Effector memory CD8-positive, alpha-beta T cell (primary cell): ENCODE measurements at places on chromosomes 16 and 17.

DNA sequence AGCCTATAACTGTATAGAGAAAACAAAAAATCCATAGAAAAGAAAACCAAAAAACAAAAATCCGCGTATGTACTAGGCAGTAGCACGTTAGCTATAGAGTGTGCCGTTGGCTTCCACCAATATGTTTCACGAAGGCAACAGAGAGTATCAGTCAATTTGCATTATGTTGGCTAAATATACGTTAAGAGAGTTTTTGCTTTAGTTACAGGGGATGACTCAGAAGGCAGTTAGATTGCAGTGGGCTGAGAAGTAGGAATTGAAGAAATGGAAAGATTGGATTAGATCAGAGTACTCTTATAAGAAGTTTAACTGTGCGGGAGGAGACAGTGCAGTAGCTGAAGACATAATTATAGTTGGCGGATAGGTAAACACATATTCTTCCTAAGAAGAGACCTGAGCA is 911 bp upstream of the NACA2 start:
- no peak for DNase-seq

- no peak for DNase-seq
Observed at GRCh38 chr17:76262732-76263344, 2.3 kb upstream of the UBALD2 start.

DNA sequence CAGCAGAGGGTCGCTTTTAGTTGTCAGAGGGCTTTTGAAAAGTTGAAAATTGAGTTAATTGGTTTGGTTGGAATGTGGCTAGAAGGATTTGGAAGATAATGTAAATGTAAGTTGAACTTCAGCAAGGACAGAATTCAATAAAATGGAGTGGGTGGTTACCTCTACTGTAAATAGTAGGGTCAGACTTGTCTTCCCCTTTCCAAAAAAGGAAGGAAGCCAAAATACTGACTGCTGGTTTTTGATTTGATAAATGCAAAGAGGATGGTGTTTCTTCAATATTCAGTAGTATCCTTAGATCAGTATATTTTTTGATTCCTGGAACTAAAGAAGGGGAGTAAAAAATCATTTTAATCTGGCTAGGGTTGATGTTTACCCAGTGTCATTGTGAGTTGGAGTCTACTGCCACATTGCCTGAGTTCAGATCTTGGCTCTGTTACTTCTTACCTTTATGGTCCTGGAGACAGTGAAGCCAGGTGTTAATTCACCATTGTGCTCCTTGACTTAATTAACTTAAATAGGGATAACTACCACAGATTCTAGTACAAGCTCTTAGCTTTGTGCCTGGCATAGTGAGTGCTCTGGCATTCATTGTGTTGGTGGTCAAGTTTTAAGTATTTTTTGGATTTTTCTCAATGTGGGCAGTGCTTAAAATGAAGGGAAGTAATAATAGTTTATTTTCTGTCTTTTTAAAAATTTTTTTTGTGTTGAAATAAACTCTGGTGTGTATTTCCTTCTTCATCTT is 4.4 kb downstream of the HAPSTR1 start:
- DNase-seq, result no peak

DNA sequence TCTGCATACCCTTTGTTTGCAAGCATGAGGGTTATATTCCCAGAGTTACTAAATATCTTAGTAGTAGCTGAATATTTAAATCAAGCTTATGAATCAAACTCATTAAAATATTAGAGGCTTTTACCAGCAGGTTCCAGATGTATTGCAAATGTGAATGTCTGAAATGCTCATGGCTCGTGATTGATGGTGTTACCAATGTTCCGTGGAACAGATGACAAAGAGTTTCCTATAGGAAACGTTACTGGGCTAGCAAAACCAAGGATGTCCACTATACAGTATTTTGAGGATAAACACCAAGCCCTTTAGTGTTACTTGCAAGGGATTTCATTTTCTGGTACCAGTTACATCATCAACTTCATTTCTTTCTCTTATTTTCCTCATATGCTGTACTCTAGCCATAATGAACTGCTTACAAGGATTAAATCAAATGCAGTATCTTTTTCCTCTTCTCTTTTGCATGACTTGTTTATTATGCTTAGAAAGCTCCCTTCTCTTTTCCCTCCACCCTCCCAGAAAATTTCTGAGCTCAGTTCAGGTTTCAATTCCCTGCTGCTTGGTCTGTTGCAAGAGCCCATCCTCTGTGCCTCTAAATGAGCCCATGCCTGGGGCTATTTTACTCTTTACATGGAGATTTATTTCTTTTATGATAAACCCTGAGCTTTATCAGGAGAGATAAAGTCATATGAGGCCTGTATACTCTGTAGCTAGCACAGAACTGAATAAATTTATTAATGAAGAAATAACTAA is 1537.1 kb upstream of the GOT2 start:
- DNase-seq, result no peak

DNA sequence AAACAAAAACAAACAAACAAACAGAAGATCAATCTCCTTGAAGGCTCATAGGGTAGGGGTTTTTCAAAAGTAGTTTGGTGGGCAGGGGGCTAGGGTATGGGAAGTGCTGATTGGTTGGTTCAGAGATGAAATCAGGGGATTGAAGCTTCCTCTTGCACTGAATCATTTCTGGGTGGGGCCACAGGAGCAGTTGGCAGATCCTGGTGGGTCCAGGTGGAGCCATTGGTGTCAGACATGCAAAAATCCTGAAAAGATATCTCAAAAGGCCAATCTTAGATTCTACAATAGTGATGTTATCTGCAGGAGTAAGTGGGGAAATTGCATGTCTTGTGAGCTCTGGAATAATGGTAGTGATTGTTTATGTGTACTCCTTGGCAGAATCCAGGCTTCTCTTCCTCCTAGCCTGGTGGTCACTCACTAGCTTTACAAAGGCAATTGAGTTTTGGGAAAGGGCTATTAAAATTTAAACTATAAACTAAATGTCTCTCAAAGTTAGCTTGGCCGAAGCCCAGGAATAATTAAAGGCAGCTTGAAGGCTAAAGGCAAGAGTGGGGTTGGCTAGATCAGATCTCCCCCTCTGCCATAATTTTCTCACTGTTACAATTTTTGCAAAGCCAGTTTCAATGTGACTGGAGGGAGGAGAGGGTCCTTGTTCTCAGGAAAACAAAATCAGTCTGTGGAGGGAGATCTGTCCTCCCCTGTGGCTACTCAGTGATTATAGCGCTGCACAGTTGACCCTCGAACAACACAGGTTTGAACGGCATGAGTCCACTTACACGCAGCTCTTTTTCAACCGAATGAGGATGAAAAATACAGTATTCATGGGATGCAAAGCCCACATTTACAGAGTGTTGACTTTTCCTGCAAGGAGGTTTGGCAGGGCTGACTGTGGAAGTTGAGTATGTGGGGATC is 45.2 kb downstream of the RNF112 start:
- DNase-seq, result no peak

DNA sequence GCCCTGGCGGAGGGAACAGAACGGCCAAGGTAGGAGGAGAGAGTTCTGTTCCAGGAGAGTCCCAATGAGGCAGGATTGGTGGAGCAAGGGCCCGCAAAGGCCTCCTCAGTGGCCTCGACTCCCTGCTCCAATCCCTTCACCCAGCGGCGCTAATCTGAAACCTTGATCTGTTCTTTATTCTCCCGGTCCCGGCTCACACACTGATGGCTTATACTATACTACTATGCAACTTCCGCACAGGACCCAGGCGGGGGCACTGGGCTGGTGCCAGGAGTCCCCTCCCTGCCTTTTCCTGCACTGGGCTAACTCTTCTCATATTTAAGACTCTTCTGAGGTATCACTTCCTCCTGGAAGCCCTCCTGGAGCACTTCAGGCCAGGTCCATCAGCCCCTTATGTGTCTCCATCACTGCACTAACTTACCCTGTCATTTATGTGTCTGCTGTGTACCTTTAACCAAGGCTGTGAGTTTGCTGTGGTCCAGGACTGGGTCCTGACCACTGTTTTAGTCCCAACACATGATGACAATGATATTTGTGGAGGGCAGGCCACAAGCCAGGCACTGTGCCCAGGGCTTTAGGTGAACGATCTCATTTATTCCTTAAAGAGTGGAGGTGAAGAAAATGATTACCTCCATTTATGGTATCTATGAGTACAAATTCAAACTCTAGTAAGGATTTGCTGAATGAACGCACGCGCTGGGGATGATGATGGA is 6.8 kb downstream of the CCDC102A start:
- DNase-seq, result no peak

DNA sequence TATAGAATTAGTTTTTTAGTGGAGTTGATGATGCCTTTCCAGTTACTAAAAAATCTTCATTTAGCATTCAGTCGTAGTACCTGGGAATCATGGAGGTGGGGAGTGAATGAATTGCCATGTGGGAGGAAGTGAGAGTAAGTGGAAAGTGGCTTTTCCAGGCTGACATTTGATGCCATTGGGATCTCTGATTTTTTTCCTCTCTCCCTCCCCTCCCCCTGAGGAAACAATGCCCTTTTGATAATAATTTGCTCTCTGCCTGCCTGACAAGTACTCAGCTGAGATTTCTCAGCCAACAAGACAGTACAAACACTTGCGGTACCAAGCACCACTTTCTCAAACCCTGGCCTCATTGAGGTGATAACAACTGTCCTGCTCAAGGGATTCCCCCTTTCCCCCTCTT is 2.2 kb downstream of the UBE2Z start:
- DNase-seq, result no peak

DNA sequence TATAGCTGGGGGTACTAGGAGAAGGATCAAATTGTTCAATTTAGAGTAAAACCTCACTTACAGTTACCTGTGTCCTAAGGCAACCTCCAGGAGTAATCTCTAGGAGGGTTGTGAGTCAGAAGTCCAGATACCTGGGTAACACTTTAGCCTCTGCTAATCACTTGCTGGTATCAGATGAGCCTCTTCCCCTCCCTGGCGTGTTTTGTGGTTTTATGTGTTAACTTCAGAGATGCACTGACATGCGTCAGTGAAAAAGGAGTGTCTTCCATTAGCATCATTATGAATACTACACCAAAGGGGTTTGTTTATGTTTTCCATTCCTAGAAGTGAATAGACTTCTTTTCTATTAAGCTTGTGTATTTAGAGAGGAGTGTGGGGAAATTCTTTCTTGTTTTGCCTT is 208.2 kb downstream of the FTO start:
- peak; percentile 35 for DNase-seq

- DNase-seq, result no peak
Observed at GRCh38 chr16:1437606-1438005, 6.7 kb downstream of the PERCC1 start.

- no peak for DNase-seq
Observed at GRCh38 chr17:10871914-10872313, 34.0 kb upstream of the PIRT start.

GRCh38 chr16:10578474-10579316 is 1.7 kb downstream of the EMP2 start:
- DNase-seq, result no peak

DNA sequence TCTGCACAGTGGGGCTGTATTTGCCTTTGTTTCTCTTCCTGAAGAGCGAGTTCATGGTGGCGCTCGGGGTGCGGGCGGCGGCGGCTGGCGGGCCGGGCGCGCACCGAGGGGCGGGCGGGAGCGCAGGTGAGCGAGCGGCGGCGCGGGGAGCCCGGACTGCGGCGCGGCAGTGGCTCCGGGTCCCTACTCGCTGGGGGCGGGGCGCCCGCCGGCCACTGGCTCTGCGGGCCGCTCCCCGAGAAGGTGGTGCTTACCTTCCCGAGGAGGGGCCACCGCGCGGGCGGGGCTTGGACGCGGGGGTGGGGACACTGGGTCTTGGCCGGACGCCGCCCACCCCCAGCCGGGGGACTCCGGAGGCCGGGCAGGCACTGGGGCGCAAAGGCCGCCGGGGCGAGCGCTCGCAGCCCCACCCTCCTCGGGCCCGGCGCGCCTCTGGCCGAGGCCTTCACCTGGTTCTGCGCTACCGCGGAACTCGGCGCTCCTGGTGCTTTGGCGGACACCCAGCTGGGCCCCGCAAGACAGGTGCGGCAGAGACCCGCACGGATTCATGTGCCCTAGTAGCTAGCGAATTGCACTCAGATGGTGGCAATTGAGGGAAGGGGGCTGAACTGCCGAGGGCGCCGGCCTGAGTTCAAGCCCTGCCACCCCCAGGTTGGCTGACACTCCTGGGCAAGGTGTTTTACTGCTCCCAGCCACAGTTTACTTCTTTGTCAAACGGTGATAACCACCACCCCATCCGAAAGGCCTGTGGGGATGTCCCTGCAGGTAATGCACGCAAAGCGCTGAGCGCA is at the start of gene PPL:
Gene PPL (minus strand): TSS at position 158 of the 791 bp plus-strand sequence. CDS start 103 bp downstream, at position 55.
- DNase-seq, result no peak

DNA sequence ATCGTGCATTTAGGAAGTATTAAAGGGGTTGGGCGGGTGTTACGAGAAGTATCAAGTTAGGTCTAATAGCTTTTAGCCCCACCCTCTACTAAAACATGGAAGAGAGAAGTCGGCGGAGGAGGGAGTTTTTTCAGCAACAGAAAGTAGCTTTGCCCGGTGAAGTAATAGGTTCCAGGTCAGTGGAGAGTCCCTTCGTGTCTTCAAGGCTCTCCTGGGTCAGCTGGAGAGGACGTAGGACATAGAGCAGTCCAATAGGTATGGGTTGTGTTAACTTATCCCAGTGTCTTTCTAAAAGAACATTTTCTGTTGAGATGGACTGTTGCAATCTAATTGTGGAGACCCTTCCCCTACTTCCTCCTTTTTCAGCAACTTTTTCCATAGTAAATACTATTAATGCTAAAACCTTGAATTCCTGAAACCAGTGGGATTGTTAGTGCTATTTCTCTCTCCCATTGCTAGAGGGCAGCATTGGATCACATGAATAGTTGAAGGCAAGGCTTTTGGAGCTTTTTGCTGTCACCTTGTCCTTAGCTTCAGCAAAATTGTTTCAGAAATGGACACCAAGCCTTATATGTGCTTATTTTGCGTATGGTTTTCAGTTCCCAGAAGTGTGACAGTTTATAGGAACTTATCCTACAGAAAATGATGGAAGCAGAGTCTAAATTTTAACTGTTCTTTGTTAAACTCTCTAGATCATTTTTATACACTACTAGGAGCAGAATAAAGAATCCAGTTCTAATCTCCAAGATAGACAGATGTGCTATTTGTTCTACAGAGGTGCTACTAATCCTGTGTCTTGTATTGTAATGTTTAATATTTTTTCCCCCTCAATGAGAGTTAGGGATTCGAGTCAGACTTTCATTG is 38.4 kb downstream of the UTP18 start:
- DNase-seq, result no peak

GRCh38 chr16:1613728-1614455 is 1.7 kb downstream of the CRAMP1 start:
- DNase-seq, result no peak

DNA sequence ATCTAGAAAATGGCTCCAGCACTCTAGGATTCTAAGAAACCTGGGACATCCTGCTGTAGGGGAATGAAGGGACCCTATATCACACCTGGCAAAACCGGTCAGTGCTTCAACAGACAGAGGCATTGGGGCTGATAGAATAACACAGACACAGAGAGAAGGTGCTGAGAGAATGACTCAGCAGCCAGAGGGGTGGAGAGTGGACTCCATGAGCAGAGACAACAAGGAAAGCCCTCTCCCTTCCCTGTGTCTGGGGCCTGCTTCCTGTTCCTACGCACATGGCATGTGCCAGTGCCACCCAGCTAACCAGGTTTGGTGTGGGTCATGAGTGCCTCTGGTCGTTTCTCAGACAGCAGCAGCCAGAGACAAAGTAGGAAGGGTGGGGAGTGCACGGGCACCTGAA is 140.3 kb downstream of the CCT6B start:
- DNase-seq, result no peak
